Omental fat pad (tissue), 4 donors: ENCODE measurements at places on chromosomes 6 and 20. TPM values are rescaled to one million over a fixed set of nuclear protein-coding genes. Genes with fewer than 3 reads are reported as not detected.

The ZNF335 gene
- 29.1 TPM for total RNA-seq

The CRISP2 gene
- not detected for total RNA-seq

DNA sequence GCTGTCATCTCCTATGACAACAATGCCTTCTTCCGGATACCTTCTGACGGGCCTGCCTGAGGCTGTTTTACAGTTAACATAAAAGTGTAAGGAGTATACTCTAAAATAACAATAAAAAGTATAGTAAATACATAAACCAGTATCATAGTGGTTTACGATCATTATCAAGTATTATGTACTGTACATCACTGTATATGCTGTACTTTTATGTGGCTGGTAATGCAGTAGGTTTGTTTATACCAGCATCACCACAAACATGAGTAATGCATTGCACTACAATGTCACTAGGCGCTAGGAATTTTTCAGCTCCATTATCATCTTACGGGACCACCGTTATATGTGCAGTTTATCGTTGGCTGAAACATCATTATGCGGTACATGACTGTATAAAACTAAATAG is 76.5 kb downstream of the VEGFA start:
- DNase-seq, result no peak

DNA sequence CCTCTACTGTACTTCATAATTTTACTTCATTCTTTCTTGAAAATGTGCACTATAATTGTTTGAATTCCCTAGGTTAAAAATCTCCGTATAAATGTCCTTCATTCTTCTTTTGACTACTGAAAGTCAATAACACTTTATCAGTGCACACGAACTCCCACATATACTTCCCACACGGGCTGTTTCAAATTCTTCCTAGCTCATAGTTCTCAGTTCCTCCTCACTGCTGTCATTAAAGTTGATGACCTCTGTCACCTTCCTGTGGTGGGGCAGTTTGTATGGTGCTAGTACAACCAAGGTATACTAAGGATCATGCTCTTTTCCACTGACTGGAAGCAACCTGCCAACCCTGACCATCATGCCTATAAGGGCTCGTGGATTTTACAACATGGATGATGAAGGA is 40.0 kb upstream of the CD2AP start:
- no peak for DNase-seq

DNA sequence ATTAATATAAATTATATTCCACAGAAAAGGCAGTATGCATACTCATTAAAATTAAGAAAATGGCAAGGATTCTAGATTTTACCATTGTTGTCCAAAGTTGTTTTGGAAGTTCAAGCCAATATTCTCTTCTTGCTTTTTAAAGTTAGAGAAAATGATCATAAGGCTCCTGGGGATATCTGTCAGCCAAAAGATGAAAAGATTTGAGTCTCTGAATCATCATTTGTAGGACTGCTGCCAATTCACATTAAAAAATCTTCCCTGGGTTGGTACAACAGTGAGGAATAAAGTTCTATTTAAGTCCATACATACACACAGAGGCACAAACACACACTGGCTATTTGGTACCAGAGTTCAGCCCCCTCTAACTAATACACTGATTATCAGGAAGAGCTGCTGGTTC is 620.1 kb downstream of the COL12A1 start:
- DNase-seq, result no peak

DNA sequence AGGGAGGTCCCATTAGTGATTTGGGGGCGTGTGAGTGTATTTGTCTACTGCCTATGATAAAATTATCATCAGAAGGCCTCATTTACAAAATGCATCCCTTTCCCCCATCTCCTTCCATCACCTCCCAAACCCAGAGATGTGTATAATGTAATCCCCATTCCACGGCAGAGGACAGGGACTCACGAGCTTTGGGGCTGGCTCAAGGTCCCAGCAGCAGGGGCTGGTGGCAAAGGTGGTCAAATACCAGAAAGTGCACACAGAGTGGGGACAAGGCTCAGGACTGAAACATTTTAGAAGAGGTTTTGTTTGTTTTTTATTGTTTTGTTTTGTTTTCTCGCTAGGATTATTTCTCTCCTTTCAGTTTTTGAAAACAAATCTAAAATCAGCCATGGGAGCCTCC is 68.5 kb upstream of the TOP1 start:
- no peak for DNase-seq

DNA sequence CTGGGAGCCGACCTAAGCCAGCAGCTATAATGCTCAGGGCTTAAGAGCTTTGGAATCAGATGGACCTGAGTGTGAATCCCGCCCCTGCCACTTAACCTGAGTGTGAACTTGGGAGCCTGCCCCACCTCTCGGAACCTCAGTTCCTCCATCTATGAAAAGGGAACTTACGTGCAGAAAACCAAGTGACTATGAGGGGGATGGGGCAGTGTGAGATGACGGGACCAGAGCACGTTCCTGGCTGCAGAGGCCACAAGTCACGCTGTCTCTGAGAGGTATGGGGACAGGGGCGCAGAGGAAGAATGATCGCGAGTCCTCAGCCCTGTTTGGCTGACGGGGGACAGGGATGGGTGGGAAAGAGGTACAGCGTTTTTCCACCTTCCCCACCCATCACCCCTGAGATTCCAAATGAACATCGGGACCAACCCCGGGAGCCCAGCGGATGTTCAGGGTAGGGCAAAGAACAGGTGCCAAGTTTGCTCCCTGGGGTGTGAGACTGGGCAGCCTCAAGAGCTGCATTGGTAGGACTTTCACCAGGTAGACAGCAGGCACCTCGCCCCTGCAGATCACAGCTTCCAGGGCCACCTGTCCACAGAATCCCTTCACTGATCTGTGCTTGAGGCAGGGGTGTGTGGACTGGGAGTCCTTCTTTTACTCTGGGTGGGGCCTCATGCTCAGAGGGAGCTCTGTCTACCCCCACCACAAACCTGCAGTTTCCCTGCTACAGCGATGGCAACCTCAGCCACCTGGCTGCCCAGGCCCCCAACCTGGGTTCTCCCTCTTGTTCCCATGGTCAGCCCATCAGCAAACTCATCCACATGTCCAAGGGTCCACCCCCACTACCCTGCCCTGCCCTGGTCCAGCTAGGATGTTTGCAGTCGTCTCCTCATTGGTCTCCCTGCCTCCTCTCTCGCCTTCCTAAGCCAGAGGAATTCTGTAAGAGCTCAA is 85.8 kb downstream of the CEBPB start:
- no peak for DNase-seq

The AK9 gene
- 6.3 TPM for total RNA-seq

The MMUT gene
- 14.8 TPM for total RNA-seq

DNA sequence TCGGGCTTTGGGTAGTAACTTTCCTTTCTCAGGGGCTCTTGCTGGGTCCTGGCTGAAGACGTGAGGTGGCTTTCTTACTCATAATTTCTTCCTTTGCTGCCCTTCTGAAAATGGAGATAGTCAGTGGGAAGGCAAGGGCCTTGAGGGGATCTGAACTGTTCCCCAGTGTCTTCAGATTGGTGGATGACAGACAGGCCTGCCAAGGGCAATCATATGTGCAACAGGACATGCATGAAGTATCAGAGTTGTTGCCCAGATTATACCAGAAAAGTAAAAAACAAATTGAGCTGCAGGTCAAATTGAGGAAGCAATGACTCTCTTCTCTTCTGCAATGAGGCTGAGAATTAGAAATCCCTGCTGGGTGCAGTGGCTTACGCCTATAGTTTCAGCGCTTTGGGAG is 71.6 kb upstream of the PAX1 start:
- DNase-seq, result no peak

- DNase-seq, result no peak
Observed at GRCh38 chr6:2945153-2945452, 26.3 kb downstream of the SERPINB6 start.

- no peak for DNase-seq
Observed at GRCh38 chr6:10230531-10230930, 184.3 kb downstream of the TFAP2A start.

DNA sequence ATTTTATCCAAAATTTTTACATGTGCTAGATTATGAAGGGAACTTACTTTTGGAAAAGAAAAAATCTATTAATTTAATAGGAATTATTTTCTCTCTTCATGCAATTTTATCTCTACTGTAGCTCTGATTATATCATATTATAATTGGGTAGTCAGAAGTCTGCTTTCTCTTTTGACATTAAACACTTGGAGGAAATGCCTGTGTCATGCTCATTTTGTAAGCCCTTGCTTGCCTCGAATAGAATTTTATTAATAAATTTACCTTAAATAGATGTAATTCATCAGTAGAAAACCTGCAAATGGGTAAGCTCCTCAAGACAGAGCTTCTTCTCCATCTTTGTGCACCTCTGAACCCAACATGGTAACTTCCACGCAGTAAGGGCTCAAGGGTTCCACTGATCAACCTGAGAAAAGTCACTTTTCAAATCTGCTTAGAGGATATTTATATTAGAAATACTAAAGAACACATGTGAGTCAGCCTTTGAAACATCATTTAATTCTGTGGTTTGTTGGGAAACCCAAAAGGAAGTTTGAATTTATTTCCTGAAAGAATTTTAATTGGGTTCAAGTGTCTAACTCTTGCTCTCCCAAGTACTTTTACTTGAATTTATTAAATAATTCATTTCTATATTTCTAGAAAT is 266.0 kb downstream of the ALDH8A1 start:
- no peak for DNase-seq

DNA sequence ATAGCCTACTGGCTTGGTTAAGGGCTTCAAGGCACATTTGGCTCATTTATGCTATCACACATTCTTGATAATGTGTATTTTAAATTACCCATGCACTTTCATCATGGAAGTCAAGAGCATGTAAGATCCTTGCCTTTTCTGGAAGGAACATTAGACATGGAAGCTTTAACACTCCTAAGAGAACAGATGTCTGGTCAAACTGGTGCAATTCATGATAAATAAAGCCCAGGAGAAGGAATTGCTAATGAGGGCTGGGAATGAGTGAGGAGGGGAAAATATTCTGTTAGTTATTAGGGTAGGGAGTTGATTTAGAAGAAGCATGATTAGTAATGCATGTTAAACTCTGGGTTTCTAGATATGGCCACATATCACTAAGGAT is 688.6 kb upstream of the CITED2 start:
- no peak for DNase-seq

GRCh38 chr6:53483423-53484353 is 61.2 kb downstream of the GCLC start:
- no peak for DNase-seq

The BNIP5 gene
- total RNA-seq, result not detected

DNA sequence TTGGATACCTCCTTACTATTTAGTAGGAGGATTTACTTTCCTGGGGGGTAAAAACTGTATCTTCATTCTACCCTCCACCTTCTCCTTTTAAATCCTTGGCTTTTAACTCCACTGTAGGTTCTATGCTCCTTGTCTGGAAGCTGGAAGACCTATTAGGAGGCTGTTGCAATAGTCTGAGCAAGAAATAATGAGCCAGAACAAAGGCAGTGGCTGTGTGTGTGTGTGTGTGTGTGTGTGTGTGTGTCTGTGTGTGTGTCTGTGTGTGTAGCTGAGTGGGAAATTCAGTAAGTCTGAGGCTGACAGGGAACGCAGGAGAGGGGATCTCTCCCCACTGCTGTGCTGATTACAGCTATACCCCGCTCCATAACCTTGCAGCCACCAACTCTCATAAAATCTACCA is 35.8 kb downstream of the HTR1E start:
- DNase-seq, result no peak

The GPX5 gene
- total RNA-seq, result not detected

The PDE7B gene
- total RNA-seq, result 10.1 TPM

GRCh38 chr6:117354671-117355070 is 71.1 kb downstream of the ROS1 start:
- no peak for DNase-seq

DNA sequence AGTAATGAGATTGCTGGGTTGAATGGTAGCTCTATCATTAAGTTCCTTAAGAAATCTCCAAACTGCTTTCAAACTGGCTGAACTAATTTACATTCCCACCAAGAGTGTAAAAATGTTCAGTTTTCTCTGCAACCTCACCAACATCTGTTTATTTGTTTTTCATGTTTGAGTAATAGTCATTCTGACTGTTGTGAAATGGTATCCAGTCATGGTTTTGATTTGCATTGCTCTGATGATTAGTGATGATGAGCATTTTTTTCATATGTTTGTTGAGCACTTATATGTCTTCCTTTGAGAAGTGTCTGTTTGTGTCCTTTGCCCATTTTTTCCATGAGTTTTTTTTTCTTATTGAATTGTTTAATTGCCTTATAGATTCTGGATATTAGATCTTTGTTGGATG is 24.9 kb downstream of the DEFB125 start:
- DNase-seq, result no peak

GRCh38 chr20:61922936-61923335 is 142.7 kb downstream of the TAF4 start:
- no peak for DNase-seq

DNA sequence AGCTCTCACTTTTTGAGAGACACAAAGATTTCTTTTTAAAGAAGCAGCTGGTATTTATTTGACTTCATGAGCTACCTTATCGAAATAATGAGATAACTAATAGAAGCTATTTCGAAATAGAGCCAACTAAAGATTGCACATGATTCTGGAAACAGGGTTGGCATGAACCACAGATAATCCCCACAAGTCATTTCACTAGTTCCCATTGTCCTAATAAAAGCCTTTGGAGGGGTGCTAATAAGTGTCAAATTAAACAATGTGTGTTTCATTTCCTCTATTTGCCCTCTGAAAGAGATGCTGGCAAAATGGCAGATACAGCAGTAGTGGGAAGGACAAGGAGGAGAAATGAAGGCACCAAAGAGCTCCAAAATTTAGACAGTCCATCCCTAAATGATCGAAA is 78.6 kb upstream of the RIPOR2 start:
- DNase-seq, result no peak

DNA sequence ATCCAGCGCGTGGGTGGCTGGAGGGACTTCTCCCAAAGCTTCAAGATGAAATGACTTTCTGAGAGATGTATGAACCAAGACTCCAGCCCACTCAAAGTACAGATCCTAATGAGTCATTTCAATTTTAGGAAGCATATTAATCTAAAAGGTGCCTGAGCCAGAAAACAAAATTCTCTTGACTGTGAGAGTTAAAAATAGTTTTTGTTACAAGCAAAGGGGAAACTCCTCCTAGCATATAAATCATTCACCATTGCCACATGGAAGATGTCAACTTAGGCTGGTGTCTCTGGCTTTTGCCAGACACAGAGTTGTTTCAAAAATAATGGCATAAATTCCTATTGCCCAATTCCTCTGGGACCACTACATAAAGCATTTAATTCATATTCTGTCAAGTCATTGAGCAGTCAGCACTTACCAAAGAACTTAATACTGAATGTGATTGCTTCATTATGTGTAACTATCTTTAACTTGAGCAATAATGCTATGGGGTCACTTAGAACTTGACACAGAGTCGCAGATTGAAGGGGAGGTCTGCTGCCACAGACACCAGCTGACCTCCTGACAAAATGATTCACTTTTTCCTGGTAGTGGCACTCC is 280.6 kb downstream of the SLC35F1 start:
- peak; percentile 42 for DNase-seq
